ENCODE measurements at places on chromosomes 3 and 15.
A peak's percentile ranks its signal among the peaks of the same experiment; 100 is the strongest.

DNA sequence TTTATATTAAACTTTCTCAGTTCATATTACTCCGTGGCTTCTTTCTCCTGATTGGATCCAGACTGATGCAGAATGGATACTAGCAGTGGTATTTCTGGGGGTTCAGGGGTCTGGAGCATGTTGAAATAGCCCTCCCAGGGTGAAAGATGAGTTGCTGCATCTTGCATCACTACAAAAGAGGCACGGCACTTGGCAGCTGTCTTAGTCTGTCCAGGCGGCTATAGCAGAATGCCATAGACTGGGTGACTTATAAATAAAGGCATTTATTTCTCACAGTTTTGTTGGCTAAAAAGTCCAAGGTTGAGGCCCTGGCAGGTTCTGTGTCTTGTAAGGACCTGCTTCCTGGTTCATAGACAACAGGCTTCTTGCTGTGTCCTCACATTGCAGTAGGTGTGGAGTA, 660 bp upstream of the BCL2L10 start:
- no peak for DNase-seq

GRCh38 chr3:27239951-27240350, 129.2 kb downstream of the NEK10 start:
- DNase-seq: no peak

DNA sequence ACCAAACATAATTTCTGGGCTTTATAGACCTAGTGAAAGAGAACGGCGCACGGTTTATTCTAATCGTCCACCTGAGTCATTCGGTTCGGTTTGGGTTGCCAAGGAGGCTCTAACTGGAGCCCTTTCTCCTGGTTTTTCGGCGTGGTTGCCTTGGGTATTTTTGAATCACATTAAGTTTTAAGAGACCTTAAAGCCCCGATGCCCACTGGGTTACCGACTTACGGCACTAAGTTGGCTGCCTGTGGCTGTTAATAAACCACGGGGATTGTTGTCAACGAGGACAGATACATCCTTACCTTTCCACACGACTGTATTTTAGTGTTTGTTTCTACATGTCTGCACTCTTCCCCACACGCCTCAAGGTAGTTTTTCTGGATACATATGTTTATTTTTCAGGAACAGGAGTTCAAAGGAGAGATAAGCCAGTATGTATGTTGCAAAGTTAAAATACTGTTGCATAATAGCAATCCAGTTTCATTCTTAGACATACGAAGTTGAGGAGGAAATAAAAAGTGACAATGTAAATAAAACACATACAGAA, 1.2 kb upstream of the ANP32A start:
- DNase-seq: peak; percentile 55

- peak; percentile 81 for DNase-seq
Measured at GRCh38 chr3:64213962-64214379, 11.3 kb downstream of the PRICKLE2 start.

DNA sequence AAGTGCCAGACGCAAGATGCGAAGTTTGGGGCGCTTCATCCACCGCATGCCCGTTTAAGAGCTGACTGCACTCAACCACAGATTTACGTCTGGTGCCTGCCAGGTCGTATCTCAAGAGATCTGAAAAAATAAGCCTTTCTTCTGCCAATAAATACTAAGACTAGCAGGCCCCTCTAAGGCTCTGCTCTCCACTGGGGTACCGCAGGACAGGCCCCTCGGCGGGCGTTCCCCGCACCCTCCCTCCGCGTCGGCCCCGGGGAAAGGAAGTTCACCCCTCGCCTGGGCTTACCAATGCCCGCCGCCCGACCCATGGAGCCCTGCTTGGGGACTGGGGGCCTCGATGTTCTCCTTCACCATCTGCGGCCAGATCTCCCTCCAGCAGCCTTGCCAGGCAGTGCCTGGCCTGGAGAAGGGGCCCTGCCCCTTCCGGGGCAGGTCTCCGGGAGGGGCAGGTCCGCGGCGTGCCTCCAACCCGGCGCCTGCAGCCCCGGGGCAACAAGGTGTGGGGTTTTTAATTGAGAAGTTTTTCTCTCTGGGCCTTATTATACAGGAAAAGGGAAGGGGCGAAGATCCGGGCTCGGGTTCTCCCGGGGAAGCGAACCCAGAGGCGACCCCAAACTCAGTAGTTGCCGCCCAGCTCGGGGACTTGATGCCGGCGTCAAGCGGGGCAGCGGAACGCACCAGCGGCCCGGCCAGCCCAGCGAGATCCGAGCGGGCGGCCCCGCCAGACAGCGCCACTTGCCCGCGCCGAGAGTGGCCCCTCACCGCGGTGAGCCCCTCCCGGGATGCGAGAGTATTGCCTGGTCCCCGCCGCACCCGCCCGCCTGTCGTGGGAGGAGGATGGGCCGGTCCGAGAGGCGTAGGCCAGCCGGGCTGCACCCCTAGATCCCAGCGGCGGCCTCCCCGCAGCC, 735 bp downstream of the GOLGA8B start:
- peak; percentile 45 for DNase-seq

DNA sequence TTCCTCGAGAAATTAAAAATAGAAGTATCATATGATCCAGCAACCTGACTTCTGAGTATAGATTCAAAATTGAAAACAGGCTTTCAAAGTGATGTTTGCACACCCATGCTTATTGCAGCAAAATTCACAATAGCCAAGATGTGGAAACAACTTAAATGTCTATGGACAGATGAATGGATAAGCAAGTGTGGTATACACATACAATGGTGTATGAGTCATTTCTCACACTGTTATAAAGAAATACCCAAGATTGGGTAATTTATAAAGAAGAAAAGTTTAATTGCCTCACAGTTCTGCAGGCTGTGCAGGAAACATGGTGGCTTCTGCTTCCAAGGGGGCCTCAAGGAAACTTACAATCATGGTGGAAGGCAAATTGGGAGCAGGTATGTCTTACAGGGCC, 100.8 kb downstream of the KLF13 start:
- no peak for DNase-seq

- DNase-seq: no peak
Measured at GRCh38 chr3:167918008-167918596, 177.6 kb downstream of the GOLIM4 start.

GRCh38 chr15:65396283-65396964, 18.6 kb upstream of the IGDCC3 start:
- DNase-seq: no peak

GRCh38 chr3:156670077-156670476, 4.3 kb upstream of the TIPARP start:
- no peak for DNase-seq

- peak; percentile 72 for DNase-seq
Measured at GRCh38 chr3:170475092-170475685, 56.5 kb downstream of the CLDN11 start.

DNA sequence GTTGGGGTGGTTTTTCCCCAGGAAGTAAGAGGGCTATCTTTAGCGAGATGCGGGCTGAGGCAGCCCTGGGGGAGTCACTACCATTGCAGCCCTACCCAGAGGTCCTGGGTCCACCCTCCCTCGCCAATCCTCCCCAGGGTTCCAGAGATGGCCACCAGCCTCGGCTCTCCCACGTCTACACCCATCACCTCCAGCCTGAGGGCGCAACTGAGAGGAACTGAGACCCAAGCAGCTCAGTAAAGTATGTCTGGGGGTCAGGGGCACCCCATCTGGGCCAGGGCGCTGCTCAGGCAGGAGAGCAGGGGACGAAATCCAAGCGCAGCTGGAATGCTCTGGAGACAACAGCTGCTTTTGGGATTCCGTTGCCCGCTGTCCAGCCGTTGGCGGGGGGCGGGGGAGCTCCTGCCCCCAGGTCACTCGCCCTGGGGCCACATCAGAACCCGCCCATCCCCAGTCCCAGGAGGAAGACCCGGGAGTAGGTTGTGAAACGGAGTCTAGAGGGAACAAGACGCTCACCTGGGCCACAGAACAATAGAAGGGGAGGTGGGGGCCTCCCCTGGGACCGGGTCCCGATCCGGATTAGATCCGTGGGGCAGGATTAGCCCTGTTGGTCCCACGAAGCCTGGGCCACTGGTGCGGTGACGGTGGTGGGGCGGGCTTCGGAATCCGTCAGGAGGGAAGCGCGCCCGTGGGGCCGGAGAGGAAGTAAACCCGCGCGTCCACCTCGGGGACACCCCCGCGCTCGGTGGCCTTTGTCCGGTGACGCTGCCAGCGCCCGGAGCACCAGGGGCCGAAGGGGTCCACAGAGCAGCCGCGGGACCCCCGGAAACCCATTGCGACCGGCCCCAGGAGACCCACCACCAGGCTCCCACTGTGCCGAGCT, 1.4 kb upstream of the NDUFAF3 start:
- peak; percentile 27 for DNase-seq

DNA sequence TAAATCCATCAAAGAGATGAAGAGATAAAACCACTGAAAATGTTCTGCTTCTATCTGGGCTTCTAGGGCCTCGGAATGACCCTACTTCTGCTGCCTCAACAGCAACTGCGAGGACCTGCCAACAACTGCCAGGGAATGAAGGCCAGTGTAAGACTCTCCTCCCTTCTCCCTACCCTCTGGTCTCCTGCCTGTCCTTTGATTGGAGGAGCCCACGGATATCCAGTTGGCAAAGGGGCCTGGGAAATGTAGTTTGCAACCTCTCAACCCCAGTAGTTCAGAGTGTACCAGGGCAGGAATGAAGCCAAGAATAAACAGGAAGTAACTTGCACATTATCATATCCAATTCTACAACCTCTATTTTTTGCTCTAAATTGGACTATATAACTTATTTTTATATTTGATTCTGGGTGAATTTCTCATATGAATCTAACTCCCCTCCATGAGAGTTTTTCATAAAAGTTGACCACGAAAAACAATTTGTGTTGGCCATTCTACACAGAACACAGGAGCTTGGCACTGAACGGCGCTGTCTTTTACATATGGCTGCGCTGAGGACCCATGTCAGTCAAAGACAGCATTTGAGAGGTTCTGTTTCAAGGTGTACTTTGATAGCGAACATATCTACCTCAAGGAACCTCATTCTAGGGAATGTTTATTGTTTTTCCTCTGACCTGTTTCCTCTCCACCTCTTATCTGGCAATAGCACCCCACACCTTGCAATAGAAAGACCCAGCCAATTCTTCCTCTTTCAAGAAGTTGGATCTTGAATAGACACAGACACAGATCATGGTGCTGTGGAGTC, 91.1 kb upstream of the RNF7 start:
- peak; percentile 85 for DNase-seq

DNA sequence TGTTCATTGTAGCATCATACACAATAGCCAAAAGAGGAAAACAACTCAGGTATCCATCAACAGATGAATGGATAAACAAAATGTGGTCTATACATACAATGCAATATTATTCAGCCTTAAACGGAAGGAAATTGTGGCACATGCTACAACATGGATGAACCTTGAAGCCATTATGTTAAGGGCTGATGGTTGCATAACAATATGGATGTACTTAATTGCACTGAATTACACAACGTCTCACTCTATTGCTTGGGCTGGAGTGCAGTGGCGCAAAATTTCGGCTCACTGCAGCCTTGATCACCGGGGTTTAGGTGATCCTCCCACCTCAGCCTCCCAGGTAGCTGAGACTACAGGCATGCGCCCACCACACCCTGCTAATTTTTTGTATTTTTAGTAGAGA, 7.0 kb upstream of the TMEM62 start:
- DNase-seq: no peak

DNA sequence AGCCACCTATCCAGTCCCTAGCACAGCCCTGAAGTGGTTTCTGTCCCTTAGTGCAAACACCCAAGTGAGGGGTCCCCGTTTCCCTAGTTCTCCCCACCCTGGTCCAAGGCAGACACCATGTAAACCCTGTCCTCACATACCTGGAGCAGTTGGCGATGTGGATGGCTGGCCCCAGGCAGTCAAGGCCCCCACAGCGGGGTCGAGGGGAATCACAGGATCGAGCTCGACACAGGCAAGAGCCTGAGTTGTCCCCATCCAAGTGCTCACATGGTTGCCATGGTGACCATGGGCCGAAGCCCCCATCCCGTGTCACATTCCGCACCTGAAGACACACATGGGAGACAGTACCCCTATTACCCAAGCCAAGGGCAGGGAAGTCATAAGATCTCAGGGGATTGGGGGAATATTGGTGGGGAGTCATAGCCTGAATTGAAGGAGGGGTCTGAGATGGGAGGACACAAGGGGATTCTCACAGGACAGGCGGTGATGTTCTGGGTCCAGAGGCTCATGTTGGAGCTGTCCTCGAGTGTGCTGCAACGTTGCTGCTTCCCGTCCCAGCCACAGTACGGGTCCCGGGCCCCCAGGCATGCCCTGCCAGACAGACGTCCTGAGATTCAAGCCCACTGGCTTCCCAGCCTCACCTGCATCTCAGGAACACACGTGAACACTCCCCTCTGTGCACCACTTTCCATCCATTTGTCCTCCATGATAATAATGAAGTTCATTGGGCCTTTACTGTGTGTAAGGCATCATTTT, 112.1 kb downstream of the SEMA5B start:
- DNase-seq: no peak

GRCh38 chr3:90011131-90011530, 903.7 kb downstream of the EPHA3 start:
- DNase-seq: no peak

- DNase-seq: no peak
Measured at GRCh38 chr3:106421909-106422308, 553.1 kb upstream of the CBLB start.

DNA sequence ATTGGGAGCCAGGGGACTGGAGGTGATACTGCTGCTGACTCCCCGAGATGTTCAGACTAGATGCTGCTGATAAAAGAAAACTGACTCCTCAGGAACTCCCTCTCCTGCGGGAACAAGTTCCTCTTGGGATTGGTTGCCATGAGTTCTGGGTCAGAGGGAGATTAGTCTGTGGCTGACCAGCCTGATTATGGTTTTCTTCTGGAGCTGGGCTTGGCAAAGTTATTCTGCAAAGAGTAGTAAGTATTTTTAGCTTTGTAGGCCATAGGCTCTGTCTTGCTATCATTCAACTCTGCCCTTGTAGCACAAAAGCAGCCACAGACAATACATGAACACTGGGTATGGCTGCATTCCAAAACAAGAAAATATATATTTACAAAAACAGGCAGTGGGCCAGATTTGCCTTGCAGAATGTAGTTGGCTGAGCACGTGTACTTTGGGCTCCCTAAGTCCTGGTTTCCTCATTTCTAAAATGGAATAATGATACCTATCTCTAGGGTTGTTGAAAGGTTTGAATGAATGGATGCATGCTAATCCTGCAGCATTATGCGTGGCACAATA, 796.8 kb downstream of the AGBL1 start:
- no peak for DNase-seq

- DNase-seq: peak; percentile 79
Measured at GRCh38 chr3:71436337-71436736, 147.2 kb downstream of the FOXP1 start.

GRCh38 chr3:13494463-13495350, 14.6 kb downstream of the HDAC11 start:
- DNase-seq: no peak

All from M059J (cell line).